ENCODE measurements at places on chromosomes 3 and 15. TPM values are rescaled to one million over a fixed set of nuclear protein-coding genes. Genes with fewer than 3 reads are reported as not detected.

DNA sequence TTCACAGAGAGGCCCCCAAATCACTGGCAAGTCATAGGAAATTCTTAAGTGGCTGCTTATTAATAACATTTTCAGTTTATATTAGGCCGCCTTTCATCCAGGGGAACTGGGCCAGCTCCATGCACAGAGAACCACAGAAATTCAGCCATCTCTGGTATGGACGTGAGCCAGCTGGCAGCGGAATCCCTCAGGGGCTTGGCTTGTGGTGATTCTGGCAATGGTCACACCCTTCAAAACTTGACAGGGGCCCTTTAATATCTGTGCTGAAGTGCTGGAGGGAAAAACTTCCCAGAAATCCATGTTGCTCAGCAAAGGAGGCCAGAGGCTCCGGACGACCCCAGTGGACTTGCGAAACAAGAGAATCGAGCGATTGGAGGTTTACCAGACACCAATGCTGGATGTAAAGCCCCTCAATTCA is 11.3 kb downstream of the PRICKLE2 start:
- no peak for DNase-seq
- peaks cover 3% of the 10 kb centered on the region for H3K4me1 ChIP-seq
- no peaks in the 10 kb centered on the region for H3K36me3 ChIP-seq
- H3K4me3 ChIP-seq = no peak overlapping the region

DNA sequence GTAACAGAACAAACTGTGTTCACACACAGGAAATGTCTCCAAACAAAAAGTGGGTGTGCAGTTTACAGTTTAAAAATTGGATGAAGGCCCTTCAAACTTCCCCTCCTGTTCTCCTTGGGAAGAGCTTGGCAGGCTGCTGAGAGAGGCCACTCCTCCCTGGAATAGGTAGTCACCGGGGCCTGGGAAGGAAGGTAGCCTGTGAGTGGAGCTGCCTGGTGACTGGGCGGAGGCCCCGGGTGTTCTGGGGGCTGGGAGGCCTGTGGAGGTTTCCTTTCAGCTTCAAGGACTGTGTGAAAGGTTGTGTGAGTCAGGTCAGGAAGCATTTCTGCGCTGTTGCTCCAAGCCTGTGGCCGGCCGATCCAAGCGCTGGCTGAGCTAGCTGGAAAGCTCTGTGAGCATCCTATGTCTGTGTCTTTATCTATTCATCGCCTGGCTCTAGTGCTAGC is 14.1 kb downstream of the SLCO3A1 start:
- no peaks in the 10 kb centered on the region for H3K27me3 ChIP-seq
- peaks cover 30% of the 10 kb centered on the region for H3K4me1 ChIP-seq
- no peak overlapping the region for H3K4me3 ChIP-seq
- peak overlapping the region; percentile 65 for H3K27ac ChIP-seq
- H3K36me3 ChIP-seq = no peaks in the 10 kb centered on the region

The GOLGA8K gene
- 1.2 TPM for total RNA-seq

The EEF1AKMT4 gene
- total RNA-seq = 27.3 TPM

The IFRD2 gene
- total RNA-seq = 300 TPM

The PLA2G4B gene
- 12.2 TPM for total RNA-seq

The SCAANT1 gene
- total RNA-seq = not detected

The NPAP1 gene
- not detected for total RNA-seq

The ADAMTSL3 gene
- 10.9 TPM for total RNA-seq

Data from PC-3 (cell line).